Karpas-422 (cell line): ENCODE measurements at places on chromosomes 6 and 20.

DNA sequence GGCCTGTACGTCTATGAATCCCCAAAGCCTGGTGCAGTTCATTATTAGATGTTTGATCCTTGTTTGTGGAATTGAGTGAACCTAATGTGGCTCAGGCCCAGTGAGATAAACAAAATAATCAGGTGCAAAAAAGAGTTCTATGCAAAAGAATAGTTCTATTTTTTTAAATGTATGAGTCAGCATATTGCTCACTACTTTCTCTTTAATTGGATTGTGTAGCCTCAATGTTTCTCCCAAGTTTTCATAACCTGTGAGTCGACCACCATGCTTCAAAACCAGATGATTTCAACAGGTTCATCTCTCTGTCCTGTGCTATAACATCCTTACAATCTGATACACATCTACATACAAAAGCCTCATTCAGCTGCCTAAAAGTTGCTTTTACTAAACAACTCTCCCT lies 116.5 kb upstream of the HDAC2 start:
- no peak for DNase-seq

DNA sequence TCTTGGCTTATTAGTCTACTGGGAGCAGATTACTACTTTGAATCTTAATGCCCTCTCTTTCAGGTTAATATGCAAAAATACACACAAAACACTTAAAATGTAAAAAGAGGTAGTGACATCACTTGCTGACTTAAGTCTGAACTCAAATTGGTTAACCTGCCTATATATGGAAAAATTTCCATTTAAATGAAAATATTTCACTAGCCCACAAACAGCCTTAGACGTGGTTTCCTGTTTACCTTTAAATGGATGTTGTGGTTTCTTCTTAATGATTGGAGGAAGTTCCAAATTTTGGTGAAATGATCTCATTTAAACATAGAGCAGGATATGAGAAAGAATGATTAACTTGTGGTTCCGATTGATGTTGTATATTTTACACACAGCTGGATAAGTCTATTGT lies 553.7 kb downstream of the CD109 start:
- no peak for DNase-seq

DNA sequence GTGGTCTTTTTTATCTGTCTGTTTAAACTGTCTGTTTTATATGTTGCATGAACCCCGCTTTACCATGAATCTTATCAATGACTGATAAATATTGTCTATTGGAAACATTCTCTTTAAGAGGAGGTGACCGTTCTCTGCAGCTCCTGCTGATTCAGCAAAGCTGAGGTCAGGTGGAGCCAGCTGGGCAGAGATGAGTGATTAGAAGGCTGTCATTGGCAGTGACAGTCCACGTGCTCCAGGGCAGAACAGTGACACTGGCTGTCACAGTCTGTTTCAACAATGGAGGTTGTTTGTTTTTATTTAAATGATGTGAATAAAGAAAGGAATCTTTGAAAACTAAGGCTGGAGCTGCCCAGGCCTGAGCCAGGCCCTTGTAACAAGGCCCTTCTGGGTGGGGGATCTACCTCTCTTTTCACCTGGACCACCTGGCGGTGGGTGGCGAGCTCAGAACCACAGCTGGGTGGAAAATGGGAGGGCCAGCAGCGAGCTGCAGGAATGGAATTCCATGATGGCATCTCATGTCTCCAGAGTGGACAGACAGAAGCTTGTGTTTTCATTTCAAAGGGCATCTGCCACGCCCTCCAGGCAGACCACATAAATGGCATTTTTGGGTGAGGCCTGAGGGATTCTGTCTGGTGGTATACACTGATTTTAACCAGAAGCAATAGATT lies 12.6 kb downstream of the SYNJ2 start:
- no peak for DNase-seq

DNA sequence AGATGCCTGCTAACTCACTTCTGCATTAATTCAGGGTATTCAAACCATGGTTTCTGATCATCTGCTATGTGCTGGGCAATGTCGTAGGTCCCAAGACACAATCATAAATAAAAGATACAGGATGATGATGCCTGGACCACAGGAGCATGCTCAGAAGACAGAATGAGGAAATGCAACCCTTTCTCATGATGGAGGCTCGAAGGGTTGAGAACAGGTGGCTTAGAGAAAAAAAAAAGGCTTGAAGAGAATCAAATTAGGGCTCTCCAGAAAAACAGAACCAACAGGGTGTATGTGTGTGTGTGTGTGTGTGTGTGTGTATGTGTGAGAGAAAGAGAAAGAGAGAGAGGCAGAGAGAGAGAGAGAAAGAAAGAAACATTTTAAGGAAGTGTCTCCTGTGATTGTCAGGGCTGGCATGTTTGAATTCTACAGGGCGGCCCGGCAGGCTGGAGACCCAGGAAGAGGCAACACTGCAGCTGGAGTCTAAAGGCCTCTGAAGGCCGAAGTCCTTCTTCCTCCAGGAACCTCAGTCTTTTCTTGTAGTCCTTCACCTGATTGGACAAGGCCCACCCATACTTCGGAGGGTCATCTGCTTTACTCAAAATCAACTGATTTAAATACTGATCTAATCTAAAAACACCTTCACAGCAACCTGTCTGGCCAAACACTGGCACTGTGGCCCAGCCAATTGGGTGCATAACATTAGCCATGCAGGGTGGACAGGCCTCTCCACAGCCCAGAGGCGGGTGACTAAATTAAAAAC lies 143.8 kb downstream of the ERMARD start:
- no peak for DNase-seq

DNA sequence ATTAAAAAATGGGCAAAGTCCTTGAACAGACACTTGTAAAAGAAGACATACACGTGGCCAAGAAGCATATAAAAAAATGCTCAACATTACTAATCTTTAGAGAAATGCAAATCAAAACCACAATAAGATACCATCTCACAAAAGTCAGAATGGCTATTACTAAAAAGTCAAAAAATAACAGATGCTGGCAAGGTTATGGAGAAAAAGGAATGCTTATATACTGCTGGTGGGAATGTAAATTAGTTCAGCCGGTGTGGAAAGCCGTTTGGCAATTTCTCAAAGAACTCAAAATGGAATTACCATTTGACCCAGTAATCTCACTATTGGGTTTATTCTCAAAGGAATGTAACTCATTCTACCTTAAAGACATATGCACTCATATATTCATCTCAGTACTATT lies 166.6 kb downstream of the KHDC1L start:
- DNase-seq = no peak

- DNase-seq = no peak
Measured at GRCh38 chr6:146881228-146882181, 282.7 kb downstream of the ADGB start.
